H9 (cell line): ENCODE measurements at places on chromosomes 5 and 9. TPM values are rescaled to one million over a fixed set of nuclear protein-coding genes. Genes with fewer than 3 reads are reported as not detected.

DNA sequence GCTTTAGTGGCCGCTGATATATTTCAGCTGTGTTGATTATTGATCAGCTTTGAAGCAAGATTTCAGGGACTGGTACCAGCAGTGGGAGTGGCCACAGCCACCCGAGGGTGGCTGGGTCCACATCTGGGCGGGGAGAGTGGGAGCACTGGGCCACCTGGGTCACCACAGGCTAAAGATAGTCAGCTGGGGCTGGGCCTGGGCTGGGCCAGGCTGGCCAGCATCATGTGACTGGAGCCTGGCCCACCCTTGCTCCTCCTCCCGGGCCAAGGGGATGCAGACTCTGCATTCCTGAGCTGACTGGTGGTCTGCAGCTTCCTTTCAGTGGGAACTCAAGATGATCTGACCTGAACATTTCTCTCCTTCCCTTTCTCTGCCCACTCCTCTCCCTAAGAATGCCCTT is 27.1 kb downstream of the LARP1 start:
- peaks cover 26% of the 10 kb centered on the region for H3K4me1 ChIP-seq
- H3K27me3 ChIP-seq = no peaks in the 10 kb centered on the region
- peak; percentile 52 for DNase-seq
- H3K36me3 ChIP-seq = peaks cover 3% of the 10 kb centered on the region; the same call in 1 of the 3 replicates

GRCh38 chr5:148730270-148730669 is 75.9 kb upstream of the HTR4 start:
- no peaks in the 10 kb centered on the region for H3K27me3 ChIP-seq
- no peak overlapping the region for H3K27ac ChIP-seq
- no peak for DNase-seq
- H3K4me3 ChIP-seq = no peak overlapping the region; the same call in 2 of the 3 replicates
- H3K4me1 ChIP-seq = no peaks in the 10 kb centered on the region

DNA sequence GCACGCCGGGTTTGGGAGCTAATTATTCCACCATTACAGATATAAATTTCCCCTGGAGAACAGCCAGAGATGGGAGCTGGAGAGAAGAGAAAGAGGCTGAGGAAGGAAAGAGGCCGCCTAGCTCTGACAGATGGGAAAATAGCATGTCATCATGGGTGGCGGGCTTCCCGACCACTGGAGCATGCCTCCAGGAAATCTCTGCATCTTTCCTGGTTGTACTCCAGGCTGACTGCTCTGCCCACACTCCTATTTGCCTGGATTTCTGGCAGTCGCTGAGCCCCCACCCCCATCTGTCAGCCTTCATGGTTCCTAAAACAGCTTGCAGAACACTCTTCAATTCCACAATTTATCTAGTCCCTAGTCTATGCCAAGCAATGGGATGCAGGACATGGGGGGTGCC is 14.3 kb upstream of the GABRP start:
- no peaks in the 10 kb centered on the region for H3K36me3 ChIP-seq
- H3K27ac ChIP-seq = no peak overlapping the region
- no peak overlapping the region for H3K4me3 ChIP-seq
- no peaks in the 10 kb centered on the region for H3K27me3 ChIP-seq
- H3K4me1 ChIP-seq = peaks cover 11% of the 10 kb centered on the region; the same call in 1 of the 2 replicates

GRCh38 chr9:85914108-85914507 is 26.8 kb upstream of the NAA35 start:
- H3K27me3 ChIP-seq = no peaks in the 10 kb centered on the region
- no peak overlapping the region for H3K4me3 ChIP-seq
- DNase-seq = no peak
- no peaks in the 10 kb centered on the region for H3K36me3 ChIP-seq
- no peaks in the 10 kb centered on the region for H3K4me1 ChIP-seq

BTNL8 gene
- 0.13 and 0.26 TPM in 2 replicates for total RNA-seq

DNA sequence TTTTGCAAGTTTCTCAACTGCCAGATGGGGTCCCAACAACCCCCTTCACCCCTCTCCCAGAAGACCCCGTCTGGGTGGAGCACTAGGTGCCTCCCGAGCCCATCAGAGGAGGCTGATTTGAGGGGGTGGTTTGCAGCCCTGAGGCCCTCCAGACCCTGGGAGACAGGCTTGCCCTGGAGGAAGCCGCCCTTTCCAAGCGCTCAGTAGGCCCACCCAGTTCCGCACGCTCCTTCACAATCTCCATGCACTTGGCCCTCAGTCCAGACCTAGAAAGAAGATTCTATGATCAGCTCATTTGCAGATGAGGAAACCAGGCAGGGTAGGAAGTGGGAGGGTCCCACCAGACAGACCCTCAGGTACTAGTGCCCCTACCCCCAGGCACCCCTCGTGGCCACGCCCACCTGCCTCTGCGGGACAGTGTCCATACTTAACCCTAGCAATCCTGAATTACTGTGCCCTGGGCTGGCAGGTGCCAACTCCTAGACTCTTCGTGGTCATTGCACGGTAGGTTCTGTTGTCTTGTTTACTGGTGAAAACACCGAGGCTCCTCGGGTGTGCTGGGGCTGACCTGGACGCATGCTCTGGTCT is 22.3 kb downstream of the OR2V1 start:
- no peak overlapping the region for H3K27ac ChIP-seq
- H3K36me3 ChIP-seq = no peaks in the 10 kb centered on the region
- no peak for DNase-seq
- H3K27me3 ChIP-seq = peaks cover 2% of the 10 kb centered on the region; the same call in 1 of the 2 replicates

CD180 gene
- not detected in 2 replicates for total RNA-seq

DNA sequence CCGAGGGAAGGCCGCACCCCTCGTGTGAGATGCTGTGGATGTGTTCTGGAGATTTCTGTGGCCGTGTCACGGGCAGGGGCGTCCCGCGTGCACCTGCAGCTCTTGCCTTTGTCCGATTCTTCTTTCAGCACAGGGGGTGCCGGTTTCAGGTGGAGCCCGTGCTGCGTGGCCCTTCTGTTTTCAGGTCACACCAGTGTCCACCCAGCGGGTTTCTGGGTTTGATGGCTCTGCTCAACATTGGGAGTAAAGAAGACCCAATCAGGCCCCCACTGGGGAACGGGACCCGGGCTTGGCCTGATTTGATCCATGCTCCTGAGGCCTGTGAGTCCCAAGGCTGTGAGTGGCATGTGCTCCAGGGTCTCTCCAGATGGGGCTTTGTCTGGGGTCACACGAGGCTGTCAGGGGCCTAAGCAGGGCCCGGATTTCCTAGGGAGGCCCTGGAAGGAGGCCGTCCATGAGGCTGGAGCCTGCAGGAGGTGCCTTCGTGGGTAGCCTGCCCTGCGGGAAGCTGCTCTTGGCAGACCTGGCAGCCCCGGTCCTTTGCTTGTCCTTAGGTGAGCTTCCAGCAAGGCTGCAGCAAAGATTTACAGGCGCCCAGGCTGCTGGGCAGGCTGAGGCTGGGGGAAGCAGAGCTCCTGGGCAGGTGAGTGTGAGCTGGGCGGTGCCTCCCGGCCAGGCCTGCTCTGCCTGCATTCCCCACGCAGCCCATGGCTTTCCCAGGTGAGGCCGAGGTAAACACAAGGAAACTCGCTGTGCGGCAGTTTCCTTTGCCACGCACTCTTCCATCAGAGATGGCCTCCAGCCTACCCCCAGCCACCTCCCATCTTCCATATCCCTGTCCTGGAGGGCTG is 12.8 kb downstream of the MRPL36 start:
- H3K36me3 ChIP-seq = no peaks in the 10 kb centered on the region
- no peak overlapping the region for H3K27ac ChIP-seq
- H3K4me3 ChIP-seq = no peak overlapping the region
- no peak for DNase-seq
- peaks cover 3% of the 10 kb centered on the region; the same call in 1 of the 2 replicates for H3K4me1 ChIP-seq

SURF6 gene
- 55.1 and 56.3 TPM in 2 replicates for total RNA-seq

GRCh38 chr5:71943874-71944273 is 163.4 kb upstream of the MAP1B start:
- DNase-seq = no peak
- H3K4me1 ChIP-seq = peaks cover 8% of the 10 kb centered on the region
- H3K27me3 ChIP-seq = no peaks in the 10 kb centered on the region
- no peak overlapping the region for H3K27ac ChIP-seq
- no peak overlapping the region for H3K4me3 ChIP-seq

DNA sequence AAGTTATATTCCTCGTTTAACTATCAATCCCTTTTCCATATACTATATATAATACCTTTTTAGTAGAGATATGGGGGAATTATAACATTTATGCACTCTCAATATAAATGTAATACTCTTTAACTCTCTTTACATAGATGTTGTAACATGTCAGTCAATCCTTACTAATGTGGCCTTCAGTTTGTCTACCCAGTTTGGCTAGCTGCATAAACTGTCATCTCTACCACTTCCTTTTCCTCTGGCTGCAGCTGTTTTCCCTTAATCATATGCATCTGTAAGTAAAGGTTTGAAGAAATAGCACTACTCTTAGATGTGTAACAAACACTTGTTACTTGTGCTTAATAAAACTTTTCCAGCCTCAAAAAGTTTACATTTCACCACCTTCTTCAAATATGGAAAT is 13.4 kb downstream of the ABHD17B start:
- H3K4me1 ChIP-seq = no peaks in the 10 kb centered on the region; the same call in 1 of the 2 replicates
- H3K27me3 ChIP-seq = no peaks in the 10 kb centered on the region
- H3K27ac ChIP-seq = no peak overlapping the region
- no peak for DNase-seq
- H3K36me3 ChIP-seq = peaks cover 10% of the 10 kb centered on the region

CTNND2 gene
- 7.0 and 8.2 TPM in 2 replicates for total RNA-seq

IL9 gene
- total RNA-seq = not detected in 2 replicates

DNA sequence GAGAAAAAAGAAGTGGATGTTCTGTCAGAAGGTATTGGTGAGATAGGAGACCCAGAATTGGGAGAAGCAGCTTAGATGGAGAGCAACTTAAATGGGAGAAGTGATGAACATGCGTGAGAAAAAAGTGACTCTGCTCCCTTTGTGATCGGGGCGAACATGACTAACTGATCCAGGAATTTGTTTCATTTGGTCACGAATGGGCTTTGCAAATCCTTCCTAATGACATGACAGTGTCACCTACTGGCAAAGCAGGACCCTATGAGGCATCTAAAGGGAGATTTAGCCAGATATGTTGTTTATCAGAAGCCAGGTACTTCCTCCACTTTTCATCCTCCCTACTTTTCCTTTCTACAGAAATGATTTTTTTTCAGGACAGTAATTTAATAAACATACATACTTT is 787.4 kb upstream of the RGMB start:
- no peak overlapping the region for H3K27ac ChIP-seq
- no peaks in the 10 kb centered on the region for H3K27me3 ChIP-seq

- no peaks in the 10 kb centered on the region for H3K36me3 ChIP-seq
- H3K4me1 ChIP-seq = peaks cover 2% of the 10 kb centered on the region; the same call in 1 of the 2 replicates
- H3K4me3 ChIP-seq = no peak overlapping the region
- DNase-seq = no peak
- H3K27ac ChIP-seq = no peak overlapping the region
Measured at GRCh38 chr5:74282490-74282889, 358.0 kb downstream of the ENC1 start.

DNA sequence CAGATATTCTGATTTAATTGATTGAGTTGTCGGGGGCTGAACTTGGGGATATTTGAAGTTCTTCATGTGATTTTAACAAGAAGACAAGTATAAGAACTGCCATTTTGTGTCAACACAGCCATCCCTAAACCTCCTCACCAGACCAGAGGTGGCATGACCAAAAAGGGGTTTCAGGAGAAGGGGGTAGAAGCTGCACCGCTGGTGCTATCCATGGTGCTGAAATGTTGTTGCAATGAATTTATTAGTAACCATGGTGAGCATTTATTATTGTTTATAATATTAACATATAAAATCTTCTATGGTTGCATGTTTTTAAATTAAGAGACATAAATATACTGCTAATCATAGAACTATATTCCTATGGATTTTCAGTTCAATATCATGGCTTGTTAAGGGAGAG is 72.3 kb downstream of the GNA14 start:
- H3K27ac ChIP-seq = no peak overlapping the region
- DNase-seq = no peak
- H3K4me3 ChIP-seq = no peak overlapping the region

DND1 gene
- total RNA-seq = 2.3 and 2.4 TPM in 2 replicates

NTNG2 gene
- total RNA-seq = 0.52 and 0.66 TPM in 2 replicates

DNA sequence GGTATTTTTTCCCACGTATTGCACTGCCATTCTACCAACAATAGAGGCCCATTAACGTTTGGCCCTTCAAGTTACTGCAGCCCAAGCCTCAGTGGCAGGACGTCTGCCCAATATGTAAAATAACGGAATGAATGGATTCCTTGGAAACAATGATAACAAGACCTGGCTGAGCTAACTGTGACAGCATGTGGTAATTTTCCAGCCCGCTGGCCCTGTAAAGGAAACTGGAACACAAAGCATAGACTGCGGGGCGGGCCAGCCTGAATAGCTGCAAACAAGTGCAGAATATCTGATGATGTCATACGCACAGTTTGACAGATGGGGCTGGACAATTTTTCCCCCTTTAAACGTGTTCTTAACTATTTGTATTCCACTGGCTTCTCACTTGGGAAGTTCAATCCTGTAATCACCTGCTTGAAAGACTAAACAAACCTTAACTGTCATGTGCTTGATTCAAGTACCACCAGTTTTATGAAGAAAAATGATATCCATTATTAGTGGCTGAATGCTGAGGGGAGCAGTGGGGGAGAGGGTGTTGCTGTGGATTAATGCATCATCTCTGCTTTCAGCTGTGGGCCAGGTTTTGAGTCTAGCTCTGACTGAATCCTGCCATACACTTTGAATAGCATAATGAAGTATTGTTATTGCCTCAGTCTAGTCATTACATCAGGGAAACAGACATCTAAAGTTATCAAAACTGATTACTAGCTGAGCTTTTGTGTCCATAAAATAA is 323.9 kb downstream of the TMEM161B start:
- no peak overlapping the region for H3K27ac ChIP-seq
- peaks cover 3% of the 10 kb centered on the region; the same call in 1 of the 2 replicates for H3K4me1 ChIP-seq
- no peaks in the 10 kb centered on the region for H3K36me3 ChIP-seq
- H3K4me3 ChIP-seq = no peak overlapping the region
- no peaks in the 10 kb centered on the region for H3K27me3 ChIP-seq
- peak; percentile 76 for DNase-seq

TDRD7 gene
- total RNA-seq = 4.2 and 5.1 TPM in 2 replicates

DNA sequence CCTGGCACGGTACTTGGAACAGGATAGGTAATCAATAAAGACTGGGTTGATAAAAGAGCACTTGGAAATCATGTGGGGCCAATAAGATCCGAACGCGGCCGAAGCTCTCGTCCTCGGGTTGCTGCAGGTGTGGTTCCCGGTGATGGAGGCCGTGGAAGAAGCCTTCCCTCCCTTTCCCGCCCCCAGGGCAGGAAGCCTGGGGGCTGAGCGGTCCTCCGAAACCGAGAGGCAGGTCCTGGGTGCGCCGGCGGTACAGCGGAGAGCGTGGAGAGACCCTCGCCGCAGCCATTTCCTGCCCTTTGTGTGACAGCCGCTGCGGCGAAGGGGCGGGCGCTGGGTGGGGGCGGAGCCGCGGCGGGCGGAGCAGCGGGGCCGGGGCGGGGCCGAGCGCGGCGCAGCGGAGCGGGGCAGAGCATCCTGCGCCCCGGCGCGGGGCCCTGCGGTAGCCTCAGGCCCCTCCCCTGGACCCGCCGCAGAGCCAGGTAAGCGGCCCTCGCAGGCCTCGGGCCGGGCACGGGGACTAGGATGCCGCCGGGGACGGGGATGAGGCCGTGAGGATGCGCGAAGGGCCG is at the start of gene CYFIP2:
TSS of gene CYFIP2 (plus strand) at position 410 of the 572 bp plus-strand sequence. CDS start 19,239 bp downstream, outside the sequence.
- peak; percentile 85 for DNase-seq
- H3K27ac ChIP-seq = no peak within 1 kb of the TSS
- H3K27me3 ChIP-seq = no peaks in the 10 kb centered on the region
- no peaks in the 10 kb centered on the region for H3K36me3 ChIP-seq
- peak within 1 kb of the TSS; percentile 92 for H3K4me3 ChIP-seq
- H3K4me1 ChIP-seq = peaks cover 10% of the 10 kb centered on the region; the same call in 1 of the 2 replicates

- H3K27me3 ChIP-seq = peaks cover 31% of the 10 kb centered on the region
- no peaks in the 10 kb centered on the region for H3K36me3 ChIP-seq
- no peak overlapping the region for H3K27ac ChIP-seq
- no peaks in the 10 kb centered on the region for H3K4me1 ChIP-seq
Measured at GRCh38 chr9:126606483-126606870, 7.3 kb upstream of the LMX1B start.

GRCh38 chr5:125194883-125195282 is 448.4 kb upstream of the ZNF608 start:
- no peak overlapping the region for H3K4me3 ChIP-seq
- H3K36me3 ChIP-seq = no peaks in the 10 kb centered on the region
- H3K4me1 ChIP-seq = peaks cover 8% of the 10 kb centered on the region; the same call in 1 of the 2 replicates
- DNase-seq = no peak
- H3K27ac ChIP-seq = no peak overlapping the region
- no peaks in the 10 kb centered on the region for H3K27me3 ChIP-seq
